Astrocyte (in vitro differentiated cells and primary cell): ENCODE measurements at places on chromosomes 3 and 15. TPM values are rescaled to one million over a fixed set of nuclear protein-coding genes. Genes with fewer than 3 reads are reported as not detected.

The PAQR5 gene
- 0.87 and 1.2 TPM in 2 replicates for total RNA-seq

GRCh38 chr3:97821287-97821773 is 481 bp upstream of the CRYBG3 start:
- peak overlapping the region; percentile 93 for H3K4me3 ChIP-seq
- peak overlapping the region; percentile 86 for H3K27ac ChIP-seq
- H3K27me3 ChIP-seq, result no peaks in the 10 kb centered on the region
- DNase-seq, result peak; percentile 41
- H3K36me3 ChIP-seq, result no peaks in the 10 kb centered on the region
- H3K4me1 ChIP-seq, result peaks cover 15% of the 10 kb centered on the region

GRCh38 chr3:190867071-190867470 is 4.6 kb upstream of the GMNC start:
- no peaks in the 10 kb centered on the region for H3K4me1 ChIP-seq
- H3K4me3 ChIP-seq, result no peak overlapping the region
- DNase-seq, result no peak
- no peak overlapping the region for H3K27ac ChIP-seq
- no peaks in the 10 kb centered on the region for H3K36me3 ChIP-seq

GRCh38 chr3:32813180-32813579 is 4.6 kb upstream of the TRIM71 start:
- DNase-seq, result no peak
- H3K27me3 ChIP-seq, result peaks cover 27% of the 10 kb centered on the region
- H3K4me1 ChIP-seq, result peaks cover 4% of the 10 kb centered on the region
- no peaks in the 10 kb centered on the region for H3K36me3 ChIP-seq

- no peaks in the 10 kb centered on the region for H3K36me3 ChIP-seq
- no peak overlapping the region for H3K4me3 ChIP-seq
- H3K4me1 ChIP-seq, result peaks cover 6% of the 10 kb centered on the region
These were observed 14.7 kb downstream of the TIMP4 start for GRCh38 chr3:12143949-12144504.

GRCh38 chr3:67034371-67034770 is 36.3 kb downstream of the KBTBD8 start:
- no peak overlapping the region for H3K4me3 ChIP-seq
- H3K4me1 ChIP-seq, result no peaks in the 10 kb centered on the region
- DNase-seq, result no peak
- H3K27ac ChIP-seq, result no peak overlapping the region
- H3K36me3 ChIP-seq, result no peaks in the 10 kb centered on the region
- no peaks in the 10 kb centered on the region for H3K27me3 ChIP-seq

DNA sequence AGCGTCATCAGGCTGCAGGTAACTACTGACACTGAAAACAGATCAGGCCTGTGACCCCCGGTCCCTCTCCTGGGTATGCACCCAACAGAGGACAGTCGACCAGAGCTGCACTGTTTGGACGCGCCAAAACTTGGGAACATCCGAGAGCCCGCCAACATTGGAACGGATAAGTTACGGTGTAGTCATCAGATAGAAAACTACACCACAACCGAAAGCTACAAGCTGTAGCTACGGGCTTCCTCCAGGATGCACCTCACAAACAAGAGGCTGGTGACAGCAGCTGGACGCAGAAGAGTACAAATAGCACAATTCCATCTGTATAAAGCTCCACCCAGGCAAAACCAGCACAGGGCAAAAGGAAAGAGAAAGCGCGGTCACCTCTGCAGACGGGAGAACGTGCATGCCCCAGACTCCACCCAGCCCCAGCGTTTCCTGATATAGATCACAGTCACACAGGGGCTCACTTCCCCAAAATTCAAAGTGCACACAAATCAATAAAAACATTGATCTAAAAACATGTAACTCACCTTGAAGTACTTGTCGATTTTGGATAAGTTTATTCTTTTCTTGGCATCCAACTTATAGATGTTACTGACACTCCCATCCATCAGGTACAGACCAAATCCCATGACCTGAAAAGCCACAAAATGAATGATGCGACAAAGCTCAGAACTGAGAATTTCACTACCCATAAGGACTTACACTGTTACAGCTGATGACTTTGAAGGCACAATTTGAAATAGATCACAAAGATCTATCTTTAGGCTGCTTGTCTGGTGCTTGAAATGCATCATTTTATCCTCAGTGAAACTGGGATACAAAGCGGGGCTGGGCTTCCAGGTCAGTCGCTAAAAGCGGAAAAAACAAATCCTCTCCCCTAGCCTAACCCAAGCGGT is 43.3 kb downstream of the CYFIP1 start:
- peaks cover 24% of the 10 kb centered on the region for H3K36me3 ChIP-seq
- no peak overlapping the region for H3K27ac ChIP-seq
- H3K4me3 ChIP-seq, result no peak overlapping the region
- H3K27me3 ChIP-seq, result no peaks in the 10 kb centered on the region
- no peak for DNase-seq
- peaks cover 3% of the 10 kb centered on the region for H3K4me1 ChIP-seq

DNA sequence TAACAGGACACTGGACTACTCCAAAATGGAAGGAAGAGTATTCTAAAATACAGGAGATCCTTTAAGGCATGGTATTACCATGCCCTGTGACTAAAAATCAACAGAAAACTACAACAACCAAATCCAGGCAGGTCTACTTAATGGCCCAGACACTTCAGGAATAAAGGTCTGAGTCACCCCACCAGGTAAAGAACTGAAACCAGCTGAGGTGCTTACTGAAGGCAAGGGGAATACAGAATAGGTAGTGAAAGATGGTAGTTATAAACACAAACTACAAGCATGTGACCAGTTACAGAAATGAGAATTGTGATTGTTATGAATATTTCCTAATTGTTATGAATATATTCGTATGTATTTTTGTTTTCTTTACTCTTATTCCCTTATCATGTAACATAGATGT is 13.4 kb downstream of the IFT57 start:
- no peaks in the 10 kb centered on the region for H3K4me1 ChIP-seq
- peaks cover 7% of the 10 kb centered on the region for H3K36me3 ChIP-seq
- H3K27me3 ChIP-seq, result no peaks in the 10 kb centered on the region
- no peak overlapping the region for H3K27ac ChIP-seq

GRCh38 chr3:123341871-123342630 is 106.8 kb downstream of the ADCY5 start:
- H3K27me3 ChIP-seq, result peaks cover 48% of the 10 kb centered on the region
- H3K36me3 ChIP-seq, result no peaks in the 10 kb centered on the region
- no peak overlapping the region for H3K27ac ChIP-seq
- DNase-seq, result no peak
- H3K4me1 ChIP-seq, result peaks cover 18% of the 10 kb centered on the region
